ENCODE measurements at places on chromosomes 16 and 17. TPM values are rescaled to one million over a fixed set of nuclear protein-coding genes. Genes with fewer than 3 reads are reported as not detected.

NRN1L gene
- 0.37 TPM for polyA plus RNA-seq

KCNAB3 gene
- polyA plus RNA-seq = 0.18 TPM

SLFN5 gene
- polyA plus RNA-seq = 1.7 TPM

NPIPA8 gene
- 6.4 TPM for polyA plus RNA-seq

C1QL1 gene
- polyA plus RNA-seq = not detected

LPO gene
- not detected for polyA plus RNA-seq

SLC2A4 gene
- 33.8 TPM for polyA plus RNA-seq

GRCh38 chr16:14373896-14374295 is 256.2 kb downstream of the PARN start:
- no peak for DNase-seq

DNA sequence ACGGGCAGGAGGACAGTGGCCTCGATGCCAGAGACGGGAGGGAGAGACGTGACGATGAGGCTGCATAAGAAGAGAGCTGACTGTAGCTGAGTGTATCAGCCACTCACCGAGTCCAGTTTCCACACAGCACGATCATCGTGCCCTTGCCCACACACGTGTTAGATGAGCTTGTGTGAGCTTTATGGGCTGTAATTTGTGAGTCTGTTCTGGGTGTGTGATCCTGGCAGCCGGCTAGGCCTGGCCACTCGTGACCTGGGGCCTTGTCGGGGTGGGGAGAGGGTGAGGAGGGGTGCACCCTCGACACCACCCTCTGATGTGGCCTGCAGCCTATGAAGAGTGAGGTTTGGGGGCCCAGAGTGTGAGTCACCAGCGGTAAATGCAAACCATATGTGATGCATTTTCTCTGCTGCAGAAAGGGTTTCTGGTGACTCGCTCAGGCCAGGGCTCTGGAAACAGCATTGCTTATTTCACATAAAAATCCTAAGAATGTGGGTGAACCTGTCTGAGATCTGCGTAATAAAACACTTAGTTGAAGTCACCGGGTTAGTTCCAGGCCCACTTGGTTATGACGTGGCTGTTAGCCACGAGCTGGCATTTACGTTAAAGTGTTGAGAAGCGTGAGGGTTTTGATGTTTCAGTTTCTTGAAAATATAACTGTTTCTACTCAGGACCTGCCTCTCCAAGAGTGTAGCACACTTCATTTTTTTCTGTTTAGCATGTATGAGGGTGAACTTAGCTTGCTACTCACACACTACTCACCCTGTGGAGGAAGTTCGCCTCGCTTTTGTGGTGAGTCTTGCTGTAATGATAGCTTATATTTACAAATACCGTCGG is 4.2 kb downstream of the METRNL start:
- peak; percentile 72 for DNase-seq

- DNase-seq = no peak
These were observed 53.7 kb upstream of the RCVRN start for GRCh38 chr17:9958586-9959281.

- DNase-seq = peak; percentile 80
These were observed 36.1 kb downstream of the HIC1 start for GRCh38 chr17:2090804-2091534.

- peak; percentile 71 for DNase-seq
These were observed 32.6 kb upstream of the TAC4 start for GRCh38 chr17:49880291-49881053.

- DNase-seq = no peak
These were observed 128.4 kb upstream of the RCVRN start for GRCh38 chr17:10033449-10033848.

GRCh38 chr16:4477966-4478365 is 1.8 kb downstream of the HMOX2 start:
- no peak for DNase-seq

GRCh38 chr16:14070555-14070876 is 603 bp upstream of the MRTFB start:
- no peak for DNase-seq

GRCh38 chr16:610513-611381 is 20.0 kb upstream of the WFIKKN1 start:
- DNase-seq = peak; percentile 75
